ENCODE measurements at places on chromosomes 6 and 20. TPM values are rescaled to one million over a fixed set of nuclear protein-coding genes. Genes with fewer than 3 reads are reported as not detected.
A peak's percentile ranks its signal among the peaks of the same experiment; 100 is the strongest.

Gene SNAP25
- 1.2 TPM for total RNA-seq

Gene WFDC2
- total RNA-seq, result not detected

Gene CLIC5
- total RNA-seq, result not detected

Gene FOXA2
- total RNA-seq, result 1.6 TPM

Gene RALY
- total RNA-seq, result 77.6 TPM

Gene ASIP
- not detected for total RNA-seq

Gene MCCD1
- total RNA-seq, result not detected

Gene LPA
- total RNA-seq, result not detected

Gene SLC4A11
- not detected for total RNA-seq

Gene C6orf141
- total RNA-seq, result 2.6 TPM

Gene SUMO4
- total RNA-seq, result not detected

Gene ANGPT4
- total RNA-seq, result 1.3 TPM

- DNase-seq, result no peak
Measured at GRCh38 chr6:98579941-98580340, 254.4 kb upstream of the POU3F2 start.

DNA sequence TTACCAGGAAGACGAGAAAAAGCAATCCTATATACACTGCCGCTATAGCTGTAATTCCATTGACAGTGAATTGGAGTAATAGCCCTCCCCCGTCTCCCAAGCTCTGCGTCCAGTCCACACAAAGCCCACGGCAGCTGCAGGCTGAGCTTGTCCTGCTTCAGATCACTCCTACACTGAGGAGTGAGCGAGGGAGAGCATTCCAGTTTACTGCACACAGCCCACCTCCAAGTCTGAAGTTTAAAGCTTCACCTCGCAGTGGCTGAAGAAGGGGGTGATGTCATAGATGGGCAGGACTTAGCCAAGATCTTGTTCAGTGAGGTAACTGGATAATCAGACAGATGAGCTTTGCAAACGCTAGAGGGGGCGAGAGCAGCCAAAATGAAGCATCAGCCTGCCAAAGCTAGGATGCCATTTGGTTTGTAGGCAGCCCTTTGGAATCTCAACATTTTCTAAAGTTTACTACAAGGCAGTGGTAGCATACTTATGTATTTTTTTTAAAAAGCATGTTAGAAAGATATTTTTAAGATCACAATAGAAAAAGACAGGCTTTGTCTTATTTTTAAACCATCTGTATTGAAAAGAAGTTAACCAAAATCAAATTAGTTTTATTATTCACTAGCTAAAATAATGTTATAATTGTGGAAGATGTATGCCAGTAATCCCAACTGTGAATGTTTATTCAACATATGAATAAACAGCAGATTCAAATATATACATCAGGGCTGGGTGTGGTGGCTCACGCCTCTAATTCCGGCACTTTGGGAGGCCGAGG lies at the start of gene FLRT3:
FLRT3 (minus strand) TSS at position 213 of the 772 bp plus-strand sequence. CDS start 10,106 bp downstream, outside the sequence.
- DNase-seq, result peak; percentile 99

DNA sequence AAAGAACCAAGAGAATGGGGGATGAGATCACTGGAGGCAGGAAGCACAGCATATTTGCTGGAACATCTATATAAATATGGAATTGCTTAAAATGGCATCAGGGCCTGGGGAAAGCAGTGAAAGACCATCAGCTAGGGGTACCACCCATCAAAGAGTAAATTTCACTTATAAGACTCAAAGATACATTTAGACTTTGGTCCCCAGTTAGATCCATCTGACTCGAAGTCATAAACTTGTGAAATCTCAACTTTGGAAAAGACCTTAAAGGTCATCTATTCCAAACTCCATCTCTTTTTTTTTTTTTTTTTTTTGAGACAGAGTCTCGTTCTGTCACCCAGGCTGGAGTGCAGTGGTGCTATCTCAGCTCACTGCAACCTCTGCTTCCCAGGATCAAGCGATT lies 109.8 kb downstream of the UNC5CL start:
- DNase-seq, result no peak

DNA sequence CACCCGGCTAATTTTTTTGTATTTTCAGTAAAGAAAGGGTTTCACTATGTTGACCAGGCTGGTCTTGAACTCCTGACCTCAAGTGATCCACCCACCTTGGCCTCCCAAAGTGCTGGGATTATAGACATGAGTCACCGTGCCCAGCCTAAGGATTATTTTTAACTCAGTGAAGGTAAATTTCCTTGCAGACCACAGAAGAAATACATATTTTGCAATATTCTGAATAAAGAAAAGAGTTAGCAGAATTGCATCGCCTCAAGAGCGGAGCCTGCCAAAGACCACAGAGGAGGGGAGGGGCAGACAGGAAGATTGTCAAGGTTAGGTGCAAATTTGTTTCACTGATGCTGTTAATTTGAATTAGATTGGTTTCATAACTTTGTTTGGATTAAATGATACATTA lies 47.4 kb downstream of the SOD2 start:
- no peak for DNase-seq

DNA sequence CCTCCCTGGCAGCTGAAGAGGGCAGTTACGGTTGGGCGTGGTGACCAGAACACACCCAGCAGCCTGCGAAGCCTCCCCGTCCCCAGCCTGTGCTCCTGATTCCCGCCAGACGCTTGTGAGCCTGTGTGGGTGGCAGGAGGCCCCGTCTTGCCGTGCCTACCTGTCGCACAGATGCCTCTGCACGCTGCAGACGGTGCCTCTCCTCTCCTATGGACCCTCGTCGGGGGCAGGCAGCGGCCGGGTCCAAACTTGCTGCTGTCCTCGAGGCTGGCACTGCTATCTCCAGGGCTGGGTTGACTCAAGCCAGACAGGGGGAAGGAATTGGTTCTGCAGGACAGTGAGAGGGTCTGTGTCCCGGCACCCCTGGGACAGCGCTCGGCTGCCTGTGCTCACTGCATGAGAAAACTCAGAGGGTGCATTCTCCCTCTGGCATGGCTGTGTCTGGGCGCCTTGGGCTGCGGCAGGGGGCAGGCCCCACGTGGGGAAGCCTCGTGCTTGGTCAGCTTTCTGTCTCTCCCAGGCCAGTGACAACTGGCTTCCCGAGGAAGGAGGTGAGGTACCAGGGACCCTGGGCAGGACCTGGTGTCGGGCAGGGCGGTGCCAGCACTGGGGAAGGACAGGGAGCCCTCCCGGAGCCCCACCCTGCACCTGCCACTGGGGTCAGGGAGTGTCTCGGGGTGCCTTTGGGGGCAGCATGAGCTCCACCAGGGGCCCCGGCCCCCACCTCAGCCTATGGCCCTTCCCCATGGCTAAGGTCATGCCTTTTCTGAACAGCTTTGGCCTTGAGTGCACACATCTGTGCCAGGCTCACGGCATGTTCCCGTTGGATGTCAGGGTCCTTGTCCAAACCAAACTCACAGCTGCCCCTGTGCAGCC lies 127.5 kb downstream of the TAF4 start:
- no peak for DNase-seq

DNA sequence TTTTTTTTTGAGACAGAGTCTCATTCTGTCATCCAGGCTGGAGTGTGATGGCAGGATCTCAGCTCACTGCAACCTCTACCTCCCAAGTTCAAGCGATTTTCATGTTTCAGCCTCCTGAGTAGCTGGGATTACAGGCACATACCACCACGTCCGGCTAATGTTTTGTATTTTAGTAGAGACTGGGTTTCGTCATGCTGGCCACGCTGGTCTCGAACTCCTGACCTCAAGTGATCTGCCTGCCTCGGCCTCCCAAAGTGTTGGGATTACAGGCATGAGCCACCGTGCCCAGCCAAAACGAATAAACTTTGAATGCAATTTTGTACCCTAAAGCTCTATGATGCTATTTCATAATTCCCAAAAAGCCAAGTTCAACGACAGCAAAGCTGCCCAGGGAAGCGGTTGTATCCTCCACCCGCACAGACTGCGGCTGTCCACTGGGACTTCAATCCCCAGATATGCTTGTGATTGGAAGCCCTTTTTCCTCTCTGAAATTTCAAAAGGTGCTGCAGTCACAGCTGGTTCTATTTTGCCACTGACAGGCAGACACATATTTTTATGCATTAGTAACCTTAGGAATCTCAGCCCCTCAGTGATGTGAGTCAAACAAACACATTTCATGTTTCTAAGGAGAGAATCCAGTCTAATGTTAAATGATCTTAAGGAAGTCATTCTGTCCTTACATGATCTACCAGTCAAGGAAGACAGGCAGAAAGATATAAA lies 8.7 kb upstream of the RAMACL start:
- no peak for DNase-seq

GRCh38 chr20:23397961-23398360 lies 23.3 kb downstream of the NAPB start:
- no peak for DNase-seq

DNA sequence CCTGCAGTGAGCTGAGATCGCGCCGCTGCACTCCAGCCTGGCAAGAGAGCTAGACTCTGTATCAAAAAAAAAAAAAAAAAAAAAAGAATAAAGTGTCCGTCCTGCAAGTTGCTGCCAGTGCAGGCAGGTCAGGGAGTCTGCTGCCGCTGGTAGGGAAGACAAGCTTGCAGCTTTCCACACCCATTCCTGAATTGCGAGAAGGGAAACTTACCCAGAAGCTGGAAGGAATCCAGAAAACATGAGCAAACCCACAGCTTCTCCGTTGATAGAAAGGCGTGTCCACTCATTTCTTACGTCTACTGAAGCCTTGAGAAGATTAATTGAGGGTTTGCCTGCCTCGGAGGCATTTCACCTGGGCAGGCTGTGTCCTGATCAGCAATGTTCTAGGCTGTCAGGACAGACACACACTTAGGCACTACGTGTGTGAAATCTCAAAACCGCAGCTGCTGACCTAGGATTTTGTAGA lies 61.6 kb upstream of the DSP start:
- DNase-seq, result peak; percentile 77

GRCh38 chr20:58571356-58571692 lies 56.1 kb upstream of the APCDD1L start:
- no peak for DNase-seq

- no peak for DNase-seq
Measured at GRCh38 chr6:15993716-15994228, 135.1 kb upstream of the MYLIP start.

DNA sequence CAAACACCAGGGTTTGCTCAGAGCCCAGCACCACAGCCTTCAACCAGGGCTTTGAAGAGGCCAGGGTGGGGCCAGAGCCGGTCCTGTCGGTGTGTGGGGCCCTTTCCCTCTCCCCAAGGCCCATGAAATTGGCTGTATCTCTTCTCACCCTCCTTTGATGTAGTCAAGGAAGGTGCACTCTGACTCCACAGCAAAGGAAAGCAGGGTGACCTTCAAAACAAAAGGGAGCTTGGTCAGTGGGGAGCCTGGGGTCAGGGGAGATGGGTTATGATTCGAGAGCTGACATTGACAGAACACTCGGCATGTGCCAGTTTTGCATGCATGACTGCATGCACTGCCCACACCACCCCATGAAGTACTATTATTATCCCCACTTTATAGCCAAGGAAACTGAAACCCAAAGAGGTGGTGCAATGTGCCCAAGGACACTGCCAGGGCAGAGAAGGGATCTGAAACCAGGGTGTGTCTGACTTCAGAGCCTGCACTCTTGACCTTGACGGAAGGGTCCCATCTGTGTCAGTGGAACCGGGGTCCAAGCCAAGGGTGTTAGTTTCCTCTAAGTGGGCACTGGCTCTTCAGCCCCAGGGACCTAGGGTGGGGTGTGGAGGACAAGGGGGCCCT lies 55.4 kb downstream of the RAB44 start:
- no peak for DNase-seq

GRCh38 chr6:137808191-137808590 lies 58.9 kb upstream of the TNFAIP3 start:
- no peak for DNase-seq

DNA sequence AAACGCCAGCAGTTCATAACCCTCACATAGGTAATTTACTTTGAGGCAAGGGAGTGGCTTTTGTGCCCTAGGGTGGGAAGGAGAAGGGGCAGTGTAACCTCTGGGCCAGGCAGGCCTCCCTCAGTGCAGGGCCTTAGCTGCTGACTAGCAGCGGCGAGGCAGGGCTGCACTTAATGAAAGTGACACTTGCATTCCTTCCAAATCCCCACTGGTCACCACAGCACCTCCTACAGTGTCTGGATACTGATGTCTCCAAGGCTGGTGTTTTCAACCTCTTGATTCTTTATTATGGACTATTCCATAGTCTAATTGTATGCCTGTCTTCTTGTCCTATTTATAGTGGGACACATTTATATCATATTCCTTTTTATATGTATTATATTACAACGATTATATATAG lies 152.7 kb downstream of the LY86 start:
- DNase-seq, result no peak

DNA sequence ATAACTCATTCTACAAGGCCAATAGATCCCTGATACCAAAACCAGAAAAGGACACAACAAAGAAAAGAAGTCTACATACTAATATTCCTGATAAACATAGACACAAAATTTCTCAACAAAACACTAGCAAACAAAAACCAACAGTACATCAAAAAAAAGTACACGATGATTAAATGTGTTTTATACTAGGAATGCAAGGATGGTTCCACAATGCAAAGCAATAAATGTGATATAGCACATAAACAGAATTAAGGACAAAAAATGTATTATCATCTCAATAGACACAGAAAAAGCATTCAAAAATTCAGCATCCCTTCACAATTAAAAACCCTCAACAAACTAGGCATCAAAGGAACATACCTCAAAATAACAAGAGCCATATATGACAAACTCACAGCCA lies 23.2 kb downstream of the TREM1 start:
- no peak for DNase-seq

- DNase-seq, result no peak
Measured at GRCh38 chr6:39224011-39224410, 5.3 kb downstream of the KCNK5 start.

- DNase-seq, result no peak
Measured at GRCh38 chr6:90765491-90765890, 178.6 kb upstream of the MAP3K7 start.

DNA sequence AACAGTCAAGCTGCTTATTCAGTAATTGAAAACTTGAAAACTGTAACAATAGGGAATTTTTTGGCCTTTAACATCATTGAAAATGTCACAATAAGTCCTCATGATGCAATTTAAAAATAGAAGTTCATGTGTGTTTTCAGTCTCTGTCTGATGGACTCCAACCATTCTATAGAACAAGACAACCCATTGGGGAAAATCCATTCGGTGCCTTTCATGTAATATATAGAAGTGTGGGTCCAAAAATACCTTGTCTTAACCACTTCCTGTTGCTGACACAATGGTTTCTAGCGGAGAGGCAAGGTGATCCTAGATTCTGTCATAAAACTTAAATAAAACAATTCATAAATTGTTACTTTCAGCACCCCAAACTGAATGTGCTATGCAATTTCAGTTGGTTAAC lies 1131.3 kb upstream of the MAP3K7 start:
- DNase-seq, result no peak

DNA sequence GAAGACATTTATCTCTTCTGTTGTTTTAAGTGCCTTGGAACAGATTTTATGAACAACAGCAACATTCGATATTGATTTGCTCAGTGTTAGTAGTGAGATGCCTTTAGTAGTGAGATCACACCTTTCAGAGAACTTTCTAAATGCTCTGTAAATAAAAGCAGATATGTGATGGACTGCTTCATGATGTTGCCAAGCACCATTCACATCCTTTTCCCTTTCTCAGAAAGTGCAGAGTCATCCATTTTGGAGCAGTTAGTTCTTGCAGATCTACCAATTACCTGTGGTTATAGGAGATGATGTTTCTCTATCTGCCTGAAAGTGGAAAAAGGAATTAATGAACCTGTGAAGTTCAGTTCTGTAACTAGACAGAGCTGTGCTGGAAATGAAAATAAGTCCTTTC lies 27.0 kb downstream of the CBFA2T2 start:
- peak; percentile 20 for DNase-seq

GRCh38 chr6:108946695-108947094 lies 98.5 kb downstream of the ARMC2 start:
- DNase-seq, result no peak

GRCh38 chr20:18739751-18740166 lies 73.8 kb upstream of the SCP2D1 start:
- no peak for DNase-seq
